ENCODE measurements at places on chromosomes 6 and 20.

GRCh38 chr6:143529095-143529494 is 17.6 kb upstream of the FUCA2 start:
- no peak for DNase-seq

- no peak for DNase-seq
Measured at GRCh38 chr6:16494793-16495192, 256.4 kb downstream of the GMPR start.

DNA sequence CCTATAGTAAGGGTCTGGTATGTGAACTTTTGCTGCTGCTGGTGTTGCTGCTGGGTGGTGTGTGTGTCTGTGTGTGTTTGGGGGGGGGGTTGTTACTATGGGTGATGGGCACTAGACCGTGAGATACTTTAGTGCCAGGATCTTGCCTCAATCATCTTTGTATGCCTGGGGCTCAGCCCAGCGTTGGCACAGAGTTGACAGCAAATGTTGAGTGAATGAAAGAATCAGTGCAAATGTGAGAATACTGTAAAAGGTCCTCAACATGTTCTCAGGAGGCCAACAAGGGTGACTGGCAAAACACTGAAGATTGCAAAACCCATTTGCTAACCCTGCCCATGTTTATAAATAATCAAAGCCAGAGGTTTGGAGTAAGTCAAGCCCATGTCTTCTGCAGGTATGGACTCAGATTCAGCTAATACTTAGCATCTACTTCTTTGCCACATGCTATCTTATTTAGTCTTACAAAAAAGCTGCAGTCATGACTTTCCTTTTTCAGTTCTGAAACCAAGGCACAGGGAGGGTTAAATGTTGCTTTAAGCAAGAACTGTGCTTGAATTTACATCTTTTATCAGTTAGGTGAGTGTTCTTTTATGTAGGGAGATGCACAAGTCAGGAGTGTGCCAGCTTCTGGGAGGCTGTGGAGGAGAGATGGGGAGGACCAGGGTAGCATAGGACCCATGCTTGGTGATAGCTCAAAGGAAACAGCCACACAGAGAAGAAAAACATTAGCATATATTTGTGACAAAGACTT is 125.3 kb upstream of the SPACA1 start:
- DNase-seq = no peak

DNA sequence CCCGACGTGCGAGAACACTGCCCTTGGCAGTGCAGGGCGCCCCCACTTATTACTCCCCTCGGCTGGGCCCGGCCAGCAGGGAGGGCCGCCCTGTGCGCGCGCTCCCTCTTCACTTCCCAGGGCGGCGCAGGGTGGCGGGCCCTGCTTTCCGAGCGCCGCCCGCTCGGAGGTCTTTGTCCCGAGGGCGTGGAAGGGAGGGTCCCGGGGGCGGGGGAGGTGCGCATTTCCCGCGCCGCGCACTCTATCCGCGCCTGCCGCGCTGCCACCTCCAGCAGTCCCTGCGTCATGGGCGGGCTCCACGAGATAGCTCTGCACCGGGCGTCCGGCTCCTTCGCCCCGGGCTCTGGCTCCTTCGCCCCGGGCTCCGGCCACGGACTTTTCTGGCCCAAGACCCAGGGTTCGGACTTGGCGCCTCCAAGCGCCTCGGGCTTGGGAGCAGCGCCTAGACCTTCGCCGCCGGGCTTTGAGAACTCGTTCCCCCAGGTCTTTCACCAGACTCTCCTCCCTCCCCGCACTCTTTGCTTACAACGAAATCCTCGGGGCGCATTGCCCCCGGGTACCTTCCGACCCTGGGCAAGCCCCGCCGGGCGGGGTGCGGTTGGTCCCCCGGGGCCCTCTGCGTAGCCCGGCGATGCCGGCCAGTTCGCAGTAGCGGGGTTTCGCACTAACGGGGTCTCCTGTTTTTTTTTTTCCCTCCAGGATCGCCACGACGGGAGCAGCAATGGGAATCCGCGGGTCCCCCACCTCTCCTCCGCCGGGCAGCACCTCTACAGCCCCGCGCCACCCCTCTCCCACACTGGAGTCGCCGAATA is 1.6 kb downstream of the TFAP2C start:
- no peak for DNase-seq

DNA sequence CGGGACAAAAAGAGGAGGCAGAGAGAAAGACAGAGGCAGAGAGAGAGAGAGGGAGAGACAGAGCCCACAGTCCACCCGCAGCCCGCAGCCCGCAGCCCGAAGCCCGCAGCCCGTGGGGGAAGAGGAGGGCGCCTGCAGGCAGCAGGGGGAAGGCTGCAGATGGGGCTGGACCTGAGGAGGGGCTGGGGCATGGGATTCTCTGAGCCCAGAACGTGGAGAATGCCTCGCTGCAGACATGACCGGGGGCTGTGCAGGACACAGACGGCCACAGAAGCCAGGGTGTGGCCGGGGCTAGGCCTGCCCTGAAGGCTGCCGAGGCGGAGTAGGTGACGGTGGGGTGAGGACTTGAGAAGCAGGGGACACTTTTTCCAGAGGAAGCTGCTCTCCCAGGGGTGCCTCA is 6.5 kb upstream of the SLCO4A1 start:
- no peak for DNase-seq

DNA sequence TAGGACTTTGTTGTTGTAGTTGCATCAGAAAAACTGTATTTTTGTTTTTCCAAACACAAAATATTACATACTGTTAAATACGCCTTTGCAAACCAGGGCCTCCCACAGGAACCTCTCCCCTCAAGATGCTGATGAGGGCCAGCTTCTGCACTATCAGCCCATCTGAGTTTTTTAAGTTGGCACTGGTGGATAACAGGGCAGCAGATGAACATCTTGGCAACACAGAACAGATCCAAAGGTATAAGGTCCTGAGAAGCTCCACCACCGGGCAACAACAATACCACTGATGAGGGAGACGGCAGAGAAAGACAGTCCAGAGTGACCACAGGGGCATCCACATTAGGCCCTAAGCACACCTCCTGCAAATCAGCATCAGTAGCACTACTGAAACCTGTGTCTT is 177.7 kb downstream of the DLL1 start:
- no peak for DNase-seq

- DNase-seq = no peak
Measured at GRCh38 chr6:41497994-41498393, 48.2 kb upstream of the FOXP4 start.

All from upper lobe of left lung (tissue), 6 donors.